ENCODE measurements at places on chromosomes 3 and 15.

DNA sequence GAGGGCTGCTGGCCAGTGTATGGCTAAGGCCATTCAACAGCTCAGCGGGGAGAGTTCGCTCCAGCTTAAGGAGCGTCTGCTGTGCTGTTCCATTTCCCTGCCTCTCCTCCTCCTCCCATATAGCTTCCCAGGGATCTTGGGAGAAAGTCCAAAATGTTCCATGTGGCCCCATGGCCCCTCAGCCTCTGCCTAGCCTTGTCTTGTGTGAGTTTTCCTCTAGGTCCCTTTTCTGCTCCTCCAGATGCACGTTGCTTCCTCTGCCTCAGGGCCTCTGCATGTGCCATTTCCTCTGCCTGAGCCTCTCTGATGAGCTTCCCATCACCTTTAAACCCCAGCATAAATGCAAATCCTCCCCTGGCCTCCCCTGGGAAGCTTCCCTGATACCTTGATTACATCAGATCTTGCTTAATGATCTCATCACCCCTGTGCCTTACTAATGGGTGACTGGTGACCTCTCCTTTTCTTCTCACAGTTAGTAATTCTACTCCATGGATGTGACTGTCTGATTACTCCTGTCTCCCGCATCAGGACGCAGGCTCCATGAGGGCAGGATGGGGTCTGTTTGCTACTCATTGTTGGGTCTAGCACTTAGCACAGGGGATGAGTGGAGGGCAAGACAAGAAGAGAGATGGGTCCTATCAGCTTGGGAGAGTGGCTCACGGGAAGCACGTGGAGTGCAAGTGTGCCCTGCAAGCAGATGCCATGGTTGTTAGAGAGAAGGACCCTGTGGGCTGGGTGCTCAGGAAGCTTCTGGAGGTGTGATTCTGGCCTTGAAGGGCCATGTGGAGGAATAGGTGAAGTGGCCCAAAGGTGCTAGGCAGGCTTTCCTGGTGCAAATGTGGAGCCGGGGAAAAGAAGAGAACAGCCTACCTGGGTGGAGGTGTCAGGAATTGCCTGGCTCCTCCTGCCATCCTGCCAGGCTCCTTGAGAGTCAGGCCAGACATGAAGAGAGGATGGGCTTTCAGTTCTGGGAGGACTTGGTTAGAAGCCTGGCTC lies 23.8 kb downstream of the ITGA11 start:
- DNase-seq, result no peak

DNA sequence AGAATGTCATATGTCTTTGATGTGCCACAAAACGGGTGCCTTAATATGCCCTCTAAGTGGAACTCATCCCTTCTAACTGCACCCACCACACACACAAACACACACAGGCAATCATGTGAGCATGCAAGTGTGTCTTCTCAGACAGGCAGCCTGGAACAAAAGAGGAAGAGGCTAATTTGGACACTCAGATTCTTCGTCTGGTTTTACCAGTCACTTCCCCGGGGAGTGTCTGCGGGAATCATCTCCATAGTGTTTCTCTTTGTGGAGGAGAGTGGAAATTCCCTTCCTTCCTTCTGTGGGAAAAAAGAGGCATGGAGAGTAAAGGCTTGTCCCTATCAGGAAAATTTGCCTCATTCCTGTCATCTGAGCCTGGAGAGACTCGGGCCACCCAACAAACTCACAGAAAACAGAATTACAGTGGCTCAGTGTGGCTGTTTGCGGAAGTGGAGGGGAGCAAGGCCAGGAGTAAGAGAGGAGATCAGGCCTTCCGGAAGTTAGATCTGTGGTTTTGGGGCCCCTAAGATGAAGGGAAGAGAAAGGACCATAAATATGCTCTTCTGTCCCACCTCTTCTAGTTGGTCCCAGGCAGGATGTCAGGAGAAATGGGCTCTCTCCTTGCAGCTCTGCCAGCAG lies 212.6 kb upstream of the SEMA6D start:
- peak; percentile 39 for DNase-seq

- no peak for DNase-seq
Observed at GRCh38 chr3:169242708-169243513, 420.6 kb downstream of the MECOM start.

- no peak for DNase-seq
Observed at GRCh38 chr3:155188031-155188430, 105.5 kb downstream of the STRIT1 start.

DNA sequence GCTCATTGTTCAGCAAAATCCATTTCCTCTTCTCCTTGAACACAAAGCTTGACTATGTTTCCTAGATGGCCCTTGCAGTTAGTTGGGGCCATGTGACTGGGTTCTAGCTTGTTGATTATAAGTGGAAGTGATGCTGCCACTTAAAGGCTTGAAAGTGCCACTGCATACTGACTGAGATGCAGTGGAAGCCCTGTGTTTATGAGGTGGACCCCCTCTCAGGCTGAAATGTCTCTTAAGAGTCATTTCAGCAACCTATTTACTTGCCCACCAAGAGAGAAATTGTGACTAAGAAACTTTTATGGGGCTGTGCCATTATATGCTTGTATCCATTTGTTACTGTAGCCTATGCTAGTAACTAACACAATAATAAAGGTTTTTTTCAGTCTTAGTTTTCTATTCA lies 8.4 kb upstream of the ANP32A start:
- DNase-seq, result no peak

DNA sequence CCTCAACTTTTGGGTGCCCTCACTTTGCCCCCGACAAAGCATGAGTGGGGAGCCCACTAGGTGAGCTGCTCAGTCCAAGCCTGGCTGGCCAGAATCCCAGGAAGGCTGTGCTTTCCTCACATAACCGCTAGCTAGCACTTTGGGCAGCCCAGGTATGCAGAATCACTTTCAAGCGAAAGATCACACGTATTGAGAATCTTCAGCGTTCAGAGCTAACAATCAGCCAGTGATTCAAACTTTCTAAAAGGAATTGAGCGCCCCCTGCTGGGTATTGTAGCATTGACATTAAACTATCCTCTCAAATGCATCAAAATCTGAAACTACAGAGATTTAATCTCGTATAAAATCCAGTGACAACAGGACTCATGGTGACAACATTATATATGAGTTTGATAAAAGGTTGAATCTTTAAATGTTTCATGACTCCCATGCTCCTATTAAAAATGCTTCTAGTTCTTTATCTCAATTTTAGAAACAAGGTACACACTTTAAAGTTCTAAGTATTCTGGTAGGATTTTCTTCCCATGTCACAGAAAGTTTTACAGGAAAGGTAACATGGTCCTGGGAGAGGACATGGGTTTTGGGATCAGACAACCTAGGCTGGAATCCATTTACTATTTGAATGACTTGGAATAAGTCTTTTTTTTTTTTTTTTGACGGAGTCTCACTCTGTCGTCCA lies 11.8 kb downstream of the ANAPC13 start:
- peak; percentile 82 for DNase-seq

DNA sequence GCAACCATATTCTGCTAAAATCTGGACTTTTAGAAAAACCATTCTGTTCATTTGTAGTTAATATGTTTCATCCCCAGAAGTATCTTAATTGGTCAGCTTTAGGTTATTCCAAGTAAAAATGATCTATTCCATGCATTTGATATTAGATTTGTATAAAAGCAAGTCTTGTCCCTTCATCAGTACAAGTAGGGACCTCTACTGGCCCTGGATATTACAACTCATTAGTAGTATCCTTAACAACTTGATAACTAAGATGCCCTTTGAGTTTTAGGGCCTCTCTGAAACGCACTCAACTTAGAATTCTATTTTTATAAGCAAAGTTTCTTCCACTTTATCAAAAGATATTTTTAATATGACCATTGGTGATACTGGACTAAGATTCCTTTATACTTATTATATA lies 25.3 kb upstream of the SELENOT start:
- no peak for DNase-seq

DNA sequence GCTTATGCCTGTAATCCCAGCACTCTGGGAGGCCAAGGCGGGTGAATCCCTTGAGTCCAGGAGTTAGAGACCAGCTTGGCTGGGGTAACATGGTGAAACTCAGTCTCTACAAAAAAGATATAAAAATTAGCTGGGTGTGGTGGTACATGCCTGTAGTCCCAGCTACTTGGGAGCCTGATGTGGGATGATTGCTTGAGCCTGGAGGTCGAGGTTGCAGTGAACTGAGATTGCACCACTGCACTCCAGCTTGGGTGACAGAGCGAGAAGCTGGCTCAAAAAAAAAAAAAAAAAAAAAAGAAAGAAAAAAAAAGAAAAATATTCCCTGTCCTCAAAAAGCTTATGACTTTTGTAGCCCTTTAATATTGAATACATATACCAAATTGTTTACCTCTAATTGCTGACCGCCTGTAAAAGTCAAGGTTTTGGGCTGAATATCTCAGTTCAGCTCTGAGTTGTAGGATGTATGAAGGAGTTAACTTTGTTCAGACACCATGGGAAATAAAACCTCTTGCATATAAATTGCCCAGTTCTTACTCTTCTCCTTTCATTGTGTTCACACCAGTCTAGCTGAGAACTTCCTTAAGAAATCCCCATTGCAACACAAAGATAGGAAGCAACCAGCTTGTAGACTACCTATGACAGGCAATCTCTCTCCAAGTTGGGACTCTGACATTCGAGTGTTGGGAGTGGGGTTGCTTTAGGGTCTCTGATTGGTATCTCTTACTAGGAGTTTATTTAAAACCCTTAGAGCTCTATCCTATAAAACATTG lies 97.6 kb upstream of the RASGRP1 start:
- no peak for DNase-seq

DNA sequence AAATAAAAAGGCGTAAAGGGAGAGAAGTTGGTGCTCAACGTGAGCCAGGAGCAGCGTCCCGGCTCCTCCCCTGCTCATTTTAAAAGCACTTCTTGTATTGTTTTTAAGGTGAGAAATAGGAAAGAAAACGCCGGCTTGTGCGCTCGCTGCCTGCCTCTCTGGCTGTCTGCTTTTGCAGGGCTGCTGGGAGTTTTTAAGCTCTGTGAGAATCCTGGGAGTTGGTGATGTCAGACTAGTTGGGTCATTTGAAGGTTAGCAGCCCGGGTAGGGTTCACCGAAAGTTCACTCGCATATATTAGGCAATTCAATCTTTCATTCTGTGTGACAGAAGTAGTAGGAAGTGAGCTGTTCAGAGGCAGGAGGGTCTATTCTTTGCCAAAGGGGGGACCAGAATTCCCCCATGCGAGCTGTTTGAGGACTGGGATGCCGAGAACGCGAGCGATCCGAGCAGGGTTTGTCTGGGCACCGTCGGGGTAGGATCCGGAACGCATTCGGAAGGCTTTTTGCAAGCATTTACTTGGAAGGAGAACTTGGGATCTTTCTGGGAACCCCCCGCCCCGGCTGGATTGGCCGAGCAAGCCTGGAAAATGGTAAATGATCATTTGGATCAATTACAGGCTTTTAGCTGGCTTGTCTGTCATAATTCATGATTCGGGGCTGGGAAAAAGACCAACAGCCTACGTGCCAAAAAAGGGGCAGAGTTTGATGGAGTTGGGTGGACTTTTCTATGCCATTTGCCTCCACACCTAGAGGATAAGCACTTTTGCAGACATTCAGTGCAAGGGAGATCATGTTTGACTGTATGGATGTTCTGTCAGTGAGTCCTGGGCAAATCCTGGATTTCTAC lies at the start of gene RARB:
Gene RARB, plus strand, starts transcription at position 322 of the 847 bp plus-strand sequence. Its CDS starts 469 bp downstream, at position 791.
- no peak for DNase-seq

DNA sequence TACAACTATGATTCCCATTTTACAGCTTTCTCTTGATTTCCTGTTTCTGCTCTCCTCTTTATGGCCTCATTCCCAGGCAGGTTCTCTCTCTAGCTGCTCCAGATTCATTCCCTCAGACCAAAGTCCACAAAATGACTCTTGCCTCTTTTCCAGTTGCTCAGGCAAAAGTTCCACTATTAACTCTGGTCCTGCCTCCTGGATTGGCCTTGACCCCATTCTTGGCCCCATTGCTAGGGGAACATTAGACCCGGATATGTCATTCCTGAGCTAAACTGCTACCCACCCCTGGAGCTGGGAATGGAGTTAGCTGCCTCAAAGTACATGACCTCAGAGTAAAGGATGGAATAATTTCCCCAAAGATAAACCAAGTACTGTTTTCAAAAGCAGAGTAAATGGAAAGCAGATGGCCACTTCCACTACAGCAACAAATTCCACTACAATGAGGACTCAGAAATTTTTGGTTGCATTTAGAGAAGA lies 73.0 kb upstream of the GAP43 start:
- DNase-seq, result no peak

- DNase-seq, result no peak
Observed at GRCh38 chr3:142705198-142705597, 18.6 kb upstream of the TRPC1 start.

- no peak for DNase-seq
Observed at GRCh38 chr3:69411346-69411745, 25.5 kb upstream of the FRMD4B start.

- no peak for DNase-seq
Observed at GRCh38 chr15:34754674-34755418, at the start of gene GJD2. TSS of gene GJD2 (minus strand) at chr15:34754998. CDS start at chr15:34754488, 510 bp downstream.

- no peak for DNase-seq
Observed at GRCh38 chr3:183370391-183370790, 58.0 kb downstream of the MCF2L2 start.

GRCh38 chr15:27017168-27017809 lies 46.3 kb downstream of the GABRG3 start:
- DNase-seq, result no peak

DNA sequence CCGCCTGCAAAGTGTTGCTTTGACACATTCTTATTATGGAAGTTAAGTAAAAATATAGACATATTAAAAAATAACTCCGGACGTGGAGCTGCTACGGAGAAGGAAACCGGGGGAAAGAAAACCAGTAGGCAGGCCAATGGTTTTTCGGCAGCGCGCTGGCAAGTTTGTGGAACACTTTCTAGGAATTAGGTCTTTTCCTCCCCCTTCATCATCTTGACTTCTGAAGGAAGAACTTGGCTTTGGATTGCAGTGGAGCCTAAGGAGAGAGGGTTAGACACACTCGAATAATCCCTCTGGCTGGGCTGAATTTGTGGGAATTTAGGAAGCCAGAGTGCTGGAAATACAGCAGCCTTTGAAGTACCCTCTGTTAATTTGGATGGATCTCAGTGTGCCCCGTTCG lies 317 bp downstream of the ROBO2 start:
- no peak for DNase-seq

- no peak for DNase-seq
Observed at GRCh38 chr15:50151476-50151875, 30.5 kb upstream of the SLC27A2 start.

DNA sequence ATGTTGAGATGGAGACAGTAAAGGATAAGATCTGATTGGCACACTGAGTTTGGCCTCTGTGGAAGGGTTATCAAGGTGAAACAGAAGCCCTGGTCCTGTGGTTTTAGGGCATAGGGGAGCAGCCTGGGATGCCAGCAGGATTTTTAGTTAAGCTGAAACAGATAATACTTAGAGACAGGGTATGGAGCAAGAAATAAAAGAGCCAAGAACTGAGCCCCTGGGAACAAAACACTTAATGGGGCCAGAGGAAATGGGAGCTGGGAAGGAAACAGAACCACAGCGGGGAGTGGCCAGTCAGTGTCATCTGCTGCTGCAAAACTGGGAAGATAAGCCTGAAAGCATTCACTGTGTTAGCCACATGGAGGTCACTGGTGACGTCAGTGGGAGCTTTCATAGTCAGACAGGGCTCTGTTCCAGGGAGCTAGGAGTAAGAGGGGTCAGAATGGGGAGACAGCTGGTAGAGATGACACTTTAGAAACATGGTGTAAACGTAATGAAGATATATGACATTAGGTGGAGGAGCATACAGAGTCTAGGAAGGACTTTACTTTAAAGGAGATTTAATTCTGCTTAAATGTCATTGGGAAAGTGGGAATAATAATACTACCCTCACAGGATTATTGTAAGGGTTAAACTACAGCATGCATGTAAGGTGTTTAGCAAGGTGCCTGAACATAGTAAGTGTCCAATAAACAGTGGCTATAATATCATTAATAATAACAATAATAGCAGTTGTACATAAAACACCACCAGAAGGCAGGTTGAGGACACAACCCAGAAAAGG lies 172.7 kb upstream of the CTNNB1 start:
- DNase-seq, result peak; percentile 24
